ENCODE measurements at places on chromosomes 12 and 14.

DNA sequence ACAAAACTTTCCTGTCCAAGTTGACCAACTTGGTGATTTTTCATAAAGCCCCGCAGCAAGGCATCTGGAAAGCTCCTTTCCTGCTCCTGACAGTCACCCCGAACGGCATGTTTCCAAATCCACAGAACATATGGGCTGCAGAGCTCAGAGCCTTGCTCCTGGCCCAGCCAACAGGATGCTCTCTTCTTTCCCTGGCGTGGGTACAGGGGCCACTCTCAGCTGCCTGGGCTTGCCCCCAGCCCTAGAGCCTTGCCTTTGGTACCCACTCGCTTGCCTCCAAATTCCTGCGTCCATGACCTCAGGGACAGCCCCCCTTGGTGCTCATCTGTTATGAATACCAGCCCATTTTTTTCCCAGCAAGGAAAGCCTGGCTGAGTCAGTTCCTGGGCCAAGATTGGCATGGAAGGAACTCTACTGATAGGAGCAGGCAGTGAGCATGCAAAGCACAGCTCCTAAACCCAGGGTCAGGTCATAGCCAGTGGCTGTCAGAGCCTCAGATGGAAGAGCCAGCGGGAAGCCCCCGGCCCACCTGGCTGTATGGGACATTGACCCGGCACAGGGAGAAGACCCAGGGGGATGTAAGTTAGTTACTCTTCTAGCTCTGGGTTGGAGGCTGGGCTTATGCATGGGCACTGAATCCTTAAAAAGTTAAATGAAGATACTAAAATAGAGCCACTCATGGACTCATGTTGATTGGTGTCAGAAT, 105.3 kb upstream of the RTL1 start:
- H3K27me3 ChIP-seq: no peaks in the 10 kb centered on the region
- H3K4me1 ChIP-seq: peaks cover 2% of the 10 kb centered on the region
- H3K36me3 ChIP-seq: no peaks in the 10 kb centered on the region

- no peak overlapping the region for H3K27ac ChIP-seq
- no peaks in the 10 kb centered on the region for H3K36me3 ChIP-seq
- H3K4me1 ChIP-seq: peaks cover 1% of the 10 kb centered on the region
- no peak for DNase-seq
- no peak overlapping the region for H3K4me3 ChIP-seq
Measured at GRCh38 chr14:53581504-53581903, 375.1 kb downstream of the BMP4 start.

DNA sequence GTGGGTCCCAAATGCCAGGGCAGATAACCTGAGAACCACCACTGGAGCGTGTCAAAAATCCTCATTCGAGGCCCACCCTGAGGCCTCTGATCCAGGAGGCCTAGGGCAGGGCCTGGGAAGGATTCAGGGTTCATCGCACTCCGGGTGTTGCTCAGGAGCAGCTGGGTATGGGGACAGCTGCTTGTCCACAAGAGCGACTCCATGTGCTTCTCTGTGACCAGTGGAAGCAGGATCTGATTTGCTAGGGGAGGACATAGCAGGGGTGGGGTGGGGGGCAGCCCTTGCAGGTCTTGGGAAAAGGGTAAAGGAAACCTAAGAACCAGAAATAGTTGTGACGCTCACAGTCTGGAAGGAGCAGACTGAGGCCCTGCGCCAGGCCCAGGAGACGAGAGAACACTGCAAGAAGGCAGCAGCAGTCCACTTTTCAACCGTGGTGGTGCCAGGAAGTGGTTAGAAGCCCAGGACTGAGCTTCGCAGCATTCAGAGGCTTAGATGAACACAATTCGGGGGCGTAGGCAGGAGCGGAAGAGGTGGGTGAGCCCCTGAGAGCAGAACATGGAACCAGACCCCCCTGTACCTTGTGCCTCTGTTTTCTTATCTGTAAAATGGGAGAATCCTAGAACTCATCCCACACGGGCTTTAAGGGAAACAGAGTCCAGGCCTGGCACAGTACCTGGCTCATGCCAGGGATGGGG, 33.7 kb downstream of the ITPK1 start:
- peaks cover 7% of the 10 kb centered on the region for H3K4me1 ChIP-seq
- no peaks in the 10 kb centered on the region for H3K36me3 ChIP-seq
- no peaks in the 10 kb centered on the region for H3K27me3 ChIP-seq
- H3K4me3 ChIP-seq: no peak overlapping the region
- no peak for DNase-seq
- H3K27ac ChIP-seq: no peak overlapping the region

GRCh38 chr14:103126873-103127304, 3.6 kb downstream of the TNFAIP2 start:
- peaks cover 6% of the 10 kb centered on the region for H3K4me1 ChIP-seq
- no peak for DNase-seq
- H3K27me3 ChIP-seq: no peaks in the 10 kb centered on the region
- no peaks in the 10 kb centered on the region for H3K36me3 ChIP-seq

DNA sequence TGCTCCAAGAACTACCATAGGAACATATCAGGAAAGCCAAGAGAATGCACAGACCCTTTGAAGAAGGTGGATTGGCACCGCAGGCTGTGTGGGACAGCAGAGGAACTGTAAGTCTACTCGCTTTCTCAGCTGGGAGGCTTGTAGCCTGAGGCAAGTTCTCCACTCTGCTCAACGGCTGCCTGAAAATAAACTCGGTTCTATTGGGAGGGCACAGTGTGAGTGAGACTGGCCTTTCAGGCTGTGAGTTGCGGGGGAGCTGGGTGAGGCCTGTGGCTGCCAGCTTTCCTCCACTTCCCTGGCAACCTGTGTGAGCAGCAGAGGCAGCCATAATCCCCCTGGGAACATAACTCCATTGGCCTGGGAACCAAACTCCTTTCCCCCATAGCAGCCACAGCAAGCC, 132.1 kb downstream of the ANKS1B start:
- no peaks in the 10 kb centered on the region for H3K4me1 ChIP-seq
- no peaks in the 10 kb centered on the region for H3K36me3 ChIP-seq
- H3K4me3 ChIP-seq: no peak overlapping the region

DNA sequence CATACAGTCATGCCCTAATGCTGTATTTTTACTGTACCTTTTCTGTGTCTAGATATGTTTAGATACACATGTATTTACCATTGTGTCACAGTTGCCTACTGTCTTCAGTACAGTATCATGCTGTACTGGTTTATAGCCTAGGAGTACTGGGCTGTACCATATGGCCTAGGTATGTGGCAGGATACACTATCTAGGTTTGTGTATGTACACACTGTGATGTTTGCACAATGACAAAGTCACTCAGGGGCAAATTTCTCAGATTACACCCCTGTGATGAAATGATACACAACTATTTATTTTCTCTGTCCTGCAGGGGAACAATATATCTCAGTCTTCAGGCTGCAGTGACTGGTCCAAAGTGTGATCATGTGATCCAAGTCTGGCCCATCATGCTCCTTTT, 1076.1 kb downstream of the VRK1 start:
- no peak overlapping the region for H3K4me3 ChIP-seq
- H3K36me3 ChIP-seq: no peaks in the 10 kb centered on the region
- no peak overlapping the region for H3K27ac ChIP-seq
- no peak for DNase-seq
- H3K4me1 ChIP-seq: peaks cover 3% of the 10 kb centered on the region

GRCh38 chr12:49043856-49044258, 16.7 kb downstream of the KMT2D start:
- no peak overlapping the region for H3K4me3 ChIP-seq
- peak; percentile 25 for DNase-seq
- H3K27ac ChIP-seq: no peak overlapping the region

DNA sequence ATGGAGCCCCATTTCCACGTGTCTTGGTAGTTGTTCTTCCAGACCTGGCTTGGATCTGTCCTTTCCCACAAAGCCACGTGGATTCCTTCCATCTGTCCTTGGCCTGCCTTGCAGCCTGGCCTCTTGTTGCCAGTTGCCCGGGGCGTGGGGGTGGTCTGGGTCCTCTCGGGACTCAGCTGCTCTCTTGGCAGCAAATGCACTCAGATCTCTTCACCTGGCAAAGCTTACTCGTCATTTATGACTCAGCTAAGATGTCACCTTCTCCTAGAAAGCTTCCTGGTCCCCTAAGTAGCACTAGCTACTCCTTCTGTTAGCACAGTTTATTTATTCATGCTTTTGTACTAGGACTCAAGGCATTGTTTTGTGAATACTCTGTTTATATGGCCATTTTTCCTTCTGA, 13.6 kb downstream of the PLEKHG3 start:
- no peak overlapping the region for H3K4me3 ChIP-seq
- H3K4me1 ChIP-seq: peaks cover 41% of the 10 kb centered on the region
- no peak overlapping the region for H3K27ac ChIP-seq

DNA sequence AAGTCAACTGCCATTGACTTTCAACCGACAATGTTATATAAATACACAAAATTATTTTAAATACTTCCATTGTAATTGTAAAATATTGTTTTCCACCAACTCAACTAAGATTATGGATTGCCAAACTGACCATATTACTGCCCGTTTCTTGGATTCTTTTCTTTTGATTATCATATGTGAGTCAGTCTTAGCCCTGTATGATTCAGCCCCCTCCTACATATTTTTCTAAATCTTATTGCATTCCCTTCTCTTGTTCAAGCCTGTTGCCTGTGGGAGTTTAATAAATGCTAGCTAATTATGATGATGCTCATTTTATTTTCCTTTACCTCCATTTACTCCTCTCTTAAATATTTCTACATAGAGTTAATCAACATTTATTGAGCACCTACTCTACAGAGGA, 6.8 kb downstream of the RASSF9 start:
- no peaks in the 10 kb centered on the region for H3K27me3 ChIP-seq
- H3K27ac ChIP-seq: no peak overlapping the region
- no peaks in the 10 kb centered on the region for H3K36me3 ChIP-seq
- no peak for DNase-seq
- no peak overlapping the region for H3K4me3 ChIP-seq
- H3K4me1 ChIP-seq: no peaks in the 10 kb centered on the region

DNA sequence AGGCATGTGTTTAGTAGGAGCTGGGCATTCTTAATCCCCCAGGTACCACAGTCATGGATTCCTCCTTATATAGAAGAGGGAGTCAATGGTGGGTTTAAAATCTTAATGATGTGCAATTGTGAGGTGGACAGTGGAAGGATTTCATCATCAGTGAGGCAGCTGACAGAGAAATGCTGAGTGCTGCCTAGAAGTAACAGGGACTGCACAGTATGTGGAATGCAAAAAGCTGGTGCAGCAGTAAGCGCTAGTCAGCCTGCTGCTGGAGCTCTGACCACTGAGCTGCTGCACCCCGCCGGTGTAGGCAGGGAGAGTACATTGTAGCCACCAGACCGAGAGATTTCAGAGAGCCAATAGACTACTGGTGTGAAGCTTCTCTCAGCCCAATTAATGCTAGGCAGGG, 80.5 kb upstream of the DACT1 start:
- DNase-seq: no peak
- no peak overlapping the region for H3K27ac ChIP-seq
- H3K36me3 ChIP-seq: no peaks in the 10 kb centered on the region
- H3K4me3 ChIP-seq: no peak overlapping the region
- no peaks in the 10 kb centered on the region for H3K27me3 ChIP-seq

- no peak overlapping the region for H3K4me3 ChIP-seq
- peaks cover 1% of the 10 kb centered on the region for H3K4me1 ChIP-seq
- H3K27ac ChIP-seq: no peak overlapping the region
Measured at GRCh38 chr12:80313209-80313608, 130.8 kb upstream of the PTPRQ start.

DNA sequence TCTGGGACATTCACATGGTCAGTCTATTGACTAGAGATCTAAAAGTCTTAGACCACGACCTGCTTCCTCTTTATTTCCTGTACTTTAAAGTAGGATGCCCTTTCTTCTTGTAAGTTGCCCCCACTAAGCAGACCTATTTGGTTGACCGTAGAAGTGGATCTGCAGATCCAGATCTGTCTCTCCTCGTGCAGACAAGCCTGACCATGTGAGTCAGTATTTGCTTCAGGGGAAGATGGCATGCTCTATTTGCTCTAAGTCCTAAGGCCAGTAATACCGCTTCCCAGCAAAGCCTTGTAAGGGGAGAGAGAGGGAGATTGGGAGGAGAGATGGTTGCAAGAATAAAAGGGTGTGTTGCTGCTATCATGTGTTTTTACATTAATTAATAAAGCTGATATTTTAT, 46.8 kb downstream of the KCNC2 start:
- no peak overlapping the region for H3K27ac ChIP-seq
- no peaks in the 10 kb centered on the region for H3K36me3 ChIP-seq
- no peak for DNase-seq
- no peaks in the 10 kb centered on the region for H3K4me1 ChIP-seq
- H3K4me3 ChIP-seq: no peak overlapping the region

- no peak overlapping the region for H3K4me3 ChIP-seq
- H3K27ac ChIP-seq: no peak overlapping the region
- H3K4me1 ChIP-seq: no peaks in the 10 kb centered on the region
- no peaks in the 10 kb centered on the region for H3K27me3 ChIP-seq
Measured at GRCh38 chr12:91818227-91819131, 327.2 kb downstream of the BTG1 start.

DNA sequence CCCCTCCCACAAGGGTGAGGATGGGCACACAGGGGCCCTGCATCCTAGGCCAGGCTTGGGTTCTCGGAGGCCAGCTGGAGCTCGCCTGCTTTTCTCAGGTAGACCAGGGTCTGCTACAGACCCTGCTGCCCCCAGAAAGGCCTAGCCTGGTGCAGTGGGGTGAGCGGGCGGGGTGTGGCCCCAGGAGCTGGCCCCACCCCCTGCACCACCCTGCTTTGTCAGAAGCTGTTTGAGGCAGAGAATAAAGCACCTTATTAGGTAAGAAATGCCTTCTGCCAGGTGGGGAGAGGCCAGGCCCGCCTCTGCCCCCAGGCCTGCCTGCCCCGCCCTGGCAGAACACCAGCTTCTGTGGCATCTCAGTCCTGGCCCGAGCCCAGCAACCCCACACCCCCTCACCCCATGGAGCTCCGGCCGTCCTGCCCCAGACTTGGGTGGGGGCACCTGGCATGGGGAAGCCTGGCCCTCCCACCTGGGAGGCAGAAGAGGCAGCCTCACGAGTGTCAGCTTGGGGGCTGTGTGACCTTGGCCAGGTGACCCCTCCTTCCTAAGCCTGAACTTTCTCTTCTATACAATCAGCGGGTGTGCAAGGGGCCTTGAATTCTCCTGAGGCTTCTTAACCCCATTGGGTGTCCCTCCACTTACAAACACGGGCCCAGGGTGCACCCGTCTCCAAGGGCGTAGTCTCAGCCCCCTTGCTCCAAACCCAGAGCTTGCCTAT, 43.2 kb downstream of the KRT80 start:
- no peaks in the 10 kb centered on the region for H3K27me3 ChIP-seq
- H3K4me1 ChIP-seq: peaks cover 8% of the 10 kb centered on the region
- no peak overlapping the region for H3K4me3 ChIP-seq
- H3K36me3 ChIP-seq: no peaks in the 10 kb centered on the region

GRCh38 chr12:123475246-123475703, 17.3 kb downstream of the SNRNP35 start:
- no peaks in the 10 kb centered on the region for H3K36me3 ChIP-seq
- no peaks in the 10 kb centered on the region for H3K4me1 ChIP-seq
- H3K27ac ChIP-seq: no peak overlapping the region
- H3K4me3 ChIP-seq: no peak overlapping the region
- no peaks in the 10 kb centered on the region for H3K27me3 ChIP-seq

GRCh38 chr14:31968107-31968810, 108.8 kb upstream of the ARHGAP5 start:
- no peak overlapping the region for H3K4me3 ChIP-seq
- no peaks in the 10 kb centered on the region for H3K27me3 ChIP-seq

GRCh38 chr14:55306938-55307589, 35.8 kb downstream of the FBXO34 start:
- H3K4me1 ChIP-seq: no peaks in the 10 kb centered on the region
- no peak overlapping the region for H3K27ac ChIP-seq
- no peak overlapping the region for H3K4me3 ChIP-seq
- no peaks in the 10 kb centered on the region for H3K36me3 ChIP-seq

- no peak for DNase-seq
- H3K36me3 ChIP-seq: no peaks in the 10 kb centered on the region
- H3K27ac ChIP-seq: no peak overlapping the region
- H3K27me3 ChIP-seq: no peaks in the 10 kb centered on the region
- H3K4me1 ChIP-seq: peaks cover 3% of the 10 kb centered on the region
Measured at GRCh38 chr12:47234576-47235141, 154.9 kb upstream of the AMIGO2 start.
